Stimulated activated CD8-positive, alpha-beta memory T cell treated with anti-CD3 and anti-CD28 coated beads, Interleukin-15, amount 100 ng/mL, for 4 hours (primary cell): ENCODE measurements at places on chromosomes 7 and 10.

- DNase-seq: no peak
These were observed 20.5 kb downstream of the BNIP3 start for GRCh38 chr10:131961047-131961776.

GRCh38 chr10:46094931-46095750, 49.1 kb upstream of the MSMB start:
- DNase-seq: no peak

DNA sequence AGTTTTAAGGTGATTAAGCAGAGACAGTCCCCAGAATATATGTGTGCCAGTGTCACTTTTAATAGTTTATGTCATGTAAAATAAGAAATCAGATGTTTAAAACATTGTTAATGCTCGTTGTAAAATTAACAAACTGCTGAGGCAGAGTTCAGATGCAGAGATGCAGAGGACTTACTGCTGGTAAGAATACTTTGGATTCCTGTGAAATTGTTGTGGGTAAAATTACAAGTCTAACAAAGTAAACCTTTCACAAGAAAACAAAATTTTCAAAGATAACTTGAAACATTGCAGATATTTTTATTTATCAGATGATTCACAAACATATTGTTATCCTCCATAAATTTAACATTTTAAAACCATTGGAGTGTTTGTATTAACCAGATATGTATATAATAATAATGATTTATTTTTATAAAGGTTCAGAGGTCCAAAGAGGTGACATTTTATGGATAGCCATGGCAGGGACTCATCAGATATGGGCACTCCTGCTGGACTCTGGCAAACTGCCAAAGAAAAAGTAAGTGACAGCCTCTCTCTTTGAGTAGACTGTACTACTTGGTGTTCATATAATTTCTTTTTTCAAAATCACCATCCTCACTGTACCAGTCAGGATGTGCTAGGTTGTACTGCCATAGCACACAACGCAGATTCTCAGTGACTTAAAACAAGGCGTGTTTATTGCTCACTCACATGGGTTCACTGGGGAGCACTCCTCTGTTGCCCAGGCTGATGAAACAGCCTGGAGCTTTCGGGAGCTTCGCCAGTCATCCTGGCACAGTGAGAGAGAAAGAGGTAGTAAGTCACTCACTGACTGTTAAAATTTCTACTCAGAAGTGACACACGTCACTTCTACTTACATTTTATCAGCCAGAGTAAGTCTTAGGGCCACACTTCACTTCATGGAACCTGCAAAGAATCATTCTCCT, 43.5 kb downstream of the NHLRC2 start:
- DNase-seq: no peak

DNA sequence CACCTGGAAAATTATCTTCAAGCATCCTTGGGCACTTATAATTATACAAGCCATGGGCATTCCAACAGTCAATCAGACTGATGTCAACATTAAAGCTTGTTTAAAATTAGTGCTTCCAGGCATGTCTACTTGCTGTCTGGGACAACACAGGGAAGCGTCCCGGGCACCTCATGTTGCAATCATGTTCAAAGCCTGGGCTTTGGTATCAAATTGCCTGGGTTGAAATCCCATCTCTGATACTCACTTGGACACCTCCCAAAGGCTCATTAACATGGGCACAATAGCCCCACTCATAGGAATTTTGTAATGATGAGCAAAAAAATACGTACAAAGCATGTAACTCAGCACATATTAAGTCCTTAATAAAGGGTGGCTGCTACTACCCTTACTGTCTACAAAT, 14.4 kb downstream of the AIFM2 start:
- no peak for DNase-seq

- no peak for DNase-seq
These were observed 83.6 kb downstream of the C10orf90 start for GRCh38 chr10:126586878-126587277.

GRCh38 chr10:63487990-63488389, 22.2 kb upstream of the JMJD1C start:
- no peak for DNase-seq

DNA sequence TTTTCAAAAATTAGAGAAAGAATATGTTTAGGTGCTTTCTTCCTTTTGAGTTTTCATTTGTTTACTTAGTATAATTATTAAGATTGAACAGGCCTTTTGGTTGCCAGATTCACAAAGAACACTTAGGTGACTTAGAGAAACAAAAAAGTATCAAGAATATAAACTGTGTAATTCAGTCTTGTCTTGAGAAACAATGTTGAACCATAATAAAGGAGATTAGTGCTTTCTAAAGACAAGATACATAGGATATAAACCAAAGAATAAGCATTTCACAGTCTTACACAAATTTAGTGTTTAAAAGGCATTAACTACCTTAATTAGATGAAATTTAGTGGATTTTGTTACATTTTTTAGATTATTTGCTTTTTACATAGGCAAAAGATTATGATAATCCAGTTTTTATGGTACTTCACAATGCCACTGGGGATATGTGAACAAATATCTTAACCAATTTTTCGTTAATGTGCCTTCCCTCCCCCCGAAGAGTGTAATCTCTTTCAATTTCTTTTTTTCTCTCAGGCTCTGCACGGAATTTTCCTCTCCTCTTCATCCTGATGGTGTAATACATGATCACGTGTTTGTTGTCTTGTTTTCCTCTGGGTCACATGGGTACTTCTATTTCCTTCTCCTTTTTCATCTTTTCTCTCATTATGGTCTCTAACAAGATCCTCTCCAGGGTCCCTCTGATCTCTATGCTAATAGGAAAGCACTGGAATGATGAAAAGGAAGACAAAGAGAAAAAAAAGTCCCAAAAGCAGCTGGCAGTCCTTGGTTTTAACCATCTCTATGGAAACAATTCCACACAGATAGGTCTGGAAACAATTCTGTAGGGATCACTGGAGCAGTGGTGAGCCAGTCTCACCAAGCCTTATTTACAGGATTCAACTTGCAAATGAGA, 3.7 kb upstream of the HNRNPH3 start:
- DNase-seq: no peak

GRCh38 chr10:33277135-33277536, 57.3 kb downstream of the NRP1 start:
- no peak for DNase-seq

DNA sequence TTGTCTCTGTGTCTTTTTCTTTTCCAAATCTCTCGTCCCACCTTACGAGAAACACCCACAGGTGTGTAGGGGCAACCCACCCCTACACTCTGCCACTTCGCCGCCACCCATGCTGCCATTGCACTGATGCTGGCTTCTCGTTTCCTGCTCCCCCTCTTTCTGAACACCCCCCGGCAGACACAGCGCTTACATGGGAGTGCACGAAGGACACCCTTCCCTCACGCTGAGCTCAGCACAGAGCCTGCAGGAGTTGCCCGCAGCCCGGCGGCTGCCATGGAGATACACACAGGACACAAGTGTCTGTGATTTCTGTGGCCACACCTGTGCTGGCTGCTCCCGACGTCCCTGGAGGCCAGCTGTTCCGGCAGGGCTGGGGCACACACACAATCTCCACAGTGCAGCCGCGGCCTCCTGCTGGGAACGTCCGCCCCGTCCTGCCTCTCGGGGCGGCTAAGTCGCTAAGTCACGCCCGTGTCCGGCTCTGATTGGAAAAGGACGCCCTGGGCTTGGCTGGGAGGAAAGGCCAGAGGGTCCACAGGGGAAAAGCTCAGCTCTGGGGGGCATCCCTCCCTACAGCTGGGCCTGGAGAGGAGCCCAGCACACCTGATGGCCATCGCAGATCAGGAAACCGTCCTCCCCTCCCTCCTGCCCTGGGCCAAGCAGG, 349.8 kb downstream of the PTPRN2 start:
- DNase-seq: no peak

DNA sequence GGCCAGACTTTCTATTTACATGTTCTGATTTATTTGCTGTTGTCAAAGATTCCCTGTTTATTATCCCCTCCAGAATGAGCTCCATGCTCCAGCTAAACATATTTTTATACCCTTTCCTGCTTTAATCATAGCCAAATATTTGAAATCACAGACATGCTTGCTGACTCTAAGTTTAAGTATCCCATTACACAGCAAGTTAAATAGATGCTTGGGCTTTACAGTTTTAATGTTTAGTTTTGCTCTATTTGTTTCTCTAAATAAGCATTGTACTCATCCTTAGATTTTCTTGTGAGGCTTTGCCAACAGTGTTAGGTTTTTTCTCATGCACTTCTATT, 196.8 kb downstream of the TAX1BP1 start:
- no peak for DNase-seq

GRCh38 chr7:27242555-27243339, at the start of gene EVX1:
EVX1 (plus strand) TSS chr7:27242802; CDS start chr7:27243031, 229 bp downstream.
- DNase-seq: no peak

DNA sequence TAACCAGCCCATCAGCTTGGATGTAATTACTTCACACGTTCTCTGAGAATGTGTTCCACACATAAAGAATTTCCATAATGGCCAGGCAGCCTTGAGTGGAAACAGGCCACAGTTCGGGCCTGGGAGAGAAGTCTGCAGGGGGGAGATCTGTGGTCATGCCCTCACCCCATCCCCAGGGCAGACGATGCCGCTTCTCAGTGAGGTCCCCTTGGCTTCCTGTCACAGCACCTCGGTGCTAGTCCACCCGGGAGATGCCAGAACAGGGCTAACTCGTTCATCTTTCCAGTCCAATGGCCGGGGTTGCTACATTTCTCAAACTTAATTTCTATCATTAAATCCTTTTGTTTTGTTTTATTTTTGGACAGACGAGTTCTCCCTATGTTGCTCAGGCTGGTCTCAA, 624.1 kb downstream of the PTPRN2 start:
- DNase-seq: no peak

DNA sequence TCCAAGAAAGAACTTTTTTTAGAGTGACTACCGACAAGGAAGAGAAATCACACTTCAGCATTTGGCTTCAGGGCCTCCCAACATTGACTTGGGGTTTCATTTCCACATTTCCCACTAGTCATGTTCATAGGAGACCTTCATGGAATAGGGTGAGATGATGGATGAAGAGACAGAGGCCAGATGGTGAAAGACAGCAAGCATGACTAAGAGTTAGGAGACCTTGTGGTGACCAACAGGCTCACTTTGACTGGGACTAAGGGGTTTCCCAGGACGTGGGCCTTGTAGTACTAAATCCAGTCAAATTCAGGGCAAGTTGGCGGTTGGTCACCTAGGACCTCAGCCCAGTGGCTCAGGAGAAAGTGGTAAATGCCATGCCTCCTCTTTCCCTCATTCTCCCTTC, 3.0 kb upstream of the GIMAP5 start:
- DNase-seq: no peak

GRCh38 chr10:86670290-86670811, 2.0 kb downstream of the LDB3 start:
- DNase-seq: no peak

DNA sequence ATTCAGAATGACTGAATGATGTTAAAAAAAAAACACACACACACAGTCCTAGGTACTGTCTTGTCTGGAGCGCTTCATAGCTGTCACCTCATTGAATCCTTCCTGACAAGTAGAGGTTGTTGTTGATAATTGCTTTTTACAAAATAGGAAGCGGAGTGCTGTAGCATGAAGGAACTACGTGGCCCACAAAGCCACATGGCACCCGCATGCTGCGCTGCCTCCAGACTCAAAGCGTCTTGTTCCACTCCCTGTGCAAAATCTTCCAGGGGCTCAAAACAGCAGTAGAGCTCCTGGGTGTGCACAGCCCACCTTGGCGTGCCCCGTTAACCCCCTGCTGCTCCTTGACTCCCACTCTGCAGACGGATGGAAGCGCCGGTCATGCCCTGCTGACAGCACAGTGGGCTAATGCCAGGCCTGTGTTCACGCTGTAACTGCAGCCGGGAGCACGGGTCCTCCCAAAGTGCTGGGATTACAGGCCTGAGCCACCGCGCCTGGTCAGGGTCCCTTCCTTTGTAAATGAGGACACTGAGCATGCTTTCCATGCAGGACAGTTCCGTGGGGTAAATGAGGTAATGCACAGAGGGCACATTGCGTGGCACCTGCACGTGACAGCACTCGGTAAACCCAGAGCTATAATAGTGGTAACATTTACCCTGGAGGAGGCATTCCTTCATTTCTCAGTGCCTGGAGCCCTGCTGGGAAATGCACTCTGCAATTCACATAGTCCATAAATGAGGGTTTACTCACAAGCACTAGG, 91.1 kb upstream of the GNA12 start:
- no peak for DNase-seq

- no peak for DNase-seq
These were observed 233.0 kb downstream of the DIP2C start for GRCh38 chr10:456486-456885.

DNA sequence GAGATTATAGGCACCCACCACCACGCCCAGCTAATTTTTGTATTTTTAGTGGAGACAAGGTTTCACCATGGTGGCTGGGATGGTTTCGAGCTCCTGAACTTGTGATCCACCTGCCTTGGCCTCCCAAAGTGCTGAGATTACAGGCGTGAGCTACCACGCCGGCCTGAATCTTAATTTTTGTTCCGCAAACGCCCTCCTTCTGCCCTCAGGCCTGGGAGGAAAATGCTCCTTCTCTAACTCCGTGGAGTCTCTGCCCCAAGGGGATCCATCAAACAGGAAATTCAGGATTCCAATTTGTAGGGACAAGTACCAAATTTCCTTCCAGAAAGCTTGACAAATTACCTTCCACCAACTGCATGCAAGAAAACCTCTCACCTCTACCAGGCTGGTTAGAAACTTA, 43.2 kb downstream of the RBAK start:
- DNase-seq: no peak

DNA sequence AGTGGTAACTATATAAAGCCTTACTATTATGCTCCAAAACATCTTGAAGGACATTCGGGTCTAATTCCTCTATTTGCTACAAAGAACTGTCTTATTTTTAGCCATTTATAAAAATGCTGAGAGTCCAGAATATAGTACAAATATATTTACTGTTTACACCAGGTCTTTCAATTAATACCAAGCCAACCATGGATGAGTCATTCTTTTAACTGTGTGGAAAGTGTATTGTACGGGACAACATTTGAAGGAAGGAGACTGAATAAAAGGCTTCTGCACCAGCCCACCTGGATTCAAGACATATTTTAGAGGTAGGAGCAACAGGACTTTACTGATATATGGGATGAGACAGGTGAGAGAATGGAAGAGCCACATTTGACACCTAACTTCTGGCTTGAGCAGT, 35.4 kb downstream of the MASTL start:
- DNase-seq: no peak

DNA sequence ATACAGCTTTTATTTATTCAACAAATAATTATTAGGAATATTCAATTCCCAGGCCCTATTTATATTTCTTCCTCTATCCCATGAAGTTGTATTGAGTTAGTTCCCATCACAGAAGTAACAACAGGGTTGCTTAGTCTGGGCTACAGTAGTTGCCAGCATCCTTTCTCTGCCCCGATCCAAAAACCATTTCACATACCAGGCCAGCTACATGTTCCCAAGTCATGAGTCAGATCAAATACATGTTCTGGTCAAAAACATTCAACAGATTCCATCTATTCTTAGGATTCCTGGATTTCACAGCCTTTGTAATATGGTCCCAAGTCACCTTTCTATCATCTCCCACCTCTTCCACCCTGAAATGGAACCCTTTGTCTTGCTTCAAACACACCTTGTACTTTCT, 91.6 kb downstream of the RAB11FIP2 start:
- no peak for DNase-seq

DNA sequence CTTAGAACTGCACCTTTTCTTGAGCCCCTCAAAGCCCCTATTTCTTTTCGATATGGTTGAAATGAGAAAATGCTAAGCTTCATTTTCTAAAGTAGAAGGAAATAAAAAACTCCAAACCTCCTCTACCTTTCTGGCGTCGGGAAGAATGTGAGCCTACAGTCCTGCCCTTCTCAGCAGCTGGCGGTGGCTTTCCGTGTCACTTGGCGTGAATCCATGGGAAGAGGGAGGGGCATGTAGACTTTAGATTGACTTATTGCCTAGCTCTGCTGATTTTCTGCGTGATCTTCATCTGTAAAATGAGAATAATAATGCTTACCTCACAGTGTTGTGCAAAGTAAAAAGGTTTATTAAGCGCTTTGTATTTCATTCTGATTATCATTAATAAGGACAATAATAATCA, 35.0 kb downstream of the PRR15 start:
- DNase-seq: no peak
